Fibroblast of gingiva (primary cell): ENCODE measurements at places on chromosomes 13 and 19.

DNA sequence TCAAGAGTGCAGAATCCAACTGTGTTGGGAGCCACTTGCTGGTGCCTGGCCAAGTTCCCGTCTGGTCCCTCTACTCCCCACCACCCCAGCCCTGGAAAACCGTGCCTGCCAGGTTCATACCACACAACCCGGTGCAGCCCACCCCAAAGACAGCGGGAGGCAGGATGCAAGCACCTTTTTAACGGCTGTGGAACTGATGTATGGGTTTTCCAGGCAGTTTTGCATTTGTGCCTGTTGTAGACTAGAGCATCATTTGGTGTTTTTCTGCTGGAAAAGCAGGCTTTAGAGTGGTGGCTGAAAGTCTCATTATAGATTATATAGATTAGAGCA is 13.5 kb downstream of the TFDP1 start:
- no peak for DNase-seq

- DNase-seq = peak; percentile 7
Observed at GRCh38 chr13:44755872-44756271, 179.7 kb upstream of the TSC22D1 start.

DNA sequence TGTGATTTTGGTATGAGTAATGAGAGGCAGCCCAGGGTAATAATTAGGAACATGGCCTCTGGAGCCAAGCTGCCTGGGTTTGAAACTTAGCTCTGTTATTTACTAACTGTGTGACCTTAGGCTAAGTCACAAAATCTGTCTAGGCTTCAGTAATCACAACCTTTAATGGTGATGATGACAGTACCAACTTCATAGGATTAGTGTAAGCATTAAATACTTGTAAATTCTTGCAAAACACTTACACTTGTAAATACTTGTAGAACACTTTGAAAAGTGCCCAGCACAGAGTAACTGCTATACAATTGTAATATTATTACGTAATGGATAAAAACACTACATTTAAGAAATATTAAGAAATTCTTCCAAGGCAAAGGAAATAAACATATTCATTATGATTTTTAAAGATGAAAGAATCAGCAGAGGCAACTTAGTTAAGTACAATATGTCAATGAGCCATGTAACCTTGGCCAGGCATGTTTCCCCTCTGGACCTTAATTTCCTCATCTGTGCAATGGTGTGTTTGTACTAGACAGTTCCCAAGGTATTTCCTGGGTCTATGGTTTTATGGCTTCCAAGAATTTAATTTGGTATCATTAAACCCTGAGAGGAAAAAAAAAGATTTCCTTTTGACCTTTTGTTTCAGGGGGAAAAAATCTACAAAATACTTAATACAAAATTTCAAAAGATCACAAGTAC is 628.5 kb upstream of the KLHL1 start:
- no peak for DNase-seq

GRCh38 chr13:78709028-78709427 is 50.1 kb upstream of the OBI1 start:
- DNase-seq = no peak

DNA sequence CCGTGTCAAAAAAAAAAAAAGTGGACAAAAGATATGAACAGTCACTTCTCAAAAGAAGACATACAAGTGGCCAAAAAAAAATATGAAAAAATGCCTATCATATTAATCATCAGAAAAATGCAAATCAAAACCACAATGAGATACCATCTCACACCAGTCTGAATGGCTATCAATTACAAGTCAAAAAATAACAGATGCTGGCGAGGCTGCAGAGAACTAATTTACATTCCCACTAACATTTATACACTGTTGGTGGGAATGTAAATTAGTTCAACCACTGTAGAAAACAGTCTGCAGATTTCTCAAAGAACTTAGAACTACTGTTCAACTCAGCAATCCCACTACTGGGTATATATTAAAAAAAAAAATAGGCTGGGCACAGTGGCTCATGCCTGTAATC is 26.5 kb upstream of the FOXO1 start:
- DNase-seq = no peak

- peak; percentile 66 for DNase-seq
Observed at GRCh38 chr19:11125994-11126685, 29.4 kb downstream of the SPC24 start.

DNA sequence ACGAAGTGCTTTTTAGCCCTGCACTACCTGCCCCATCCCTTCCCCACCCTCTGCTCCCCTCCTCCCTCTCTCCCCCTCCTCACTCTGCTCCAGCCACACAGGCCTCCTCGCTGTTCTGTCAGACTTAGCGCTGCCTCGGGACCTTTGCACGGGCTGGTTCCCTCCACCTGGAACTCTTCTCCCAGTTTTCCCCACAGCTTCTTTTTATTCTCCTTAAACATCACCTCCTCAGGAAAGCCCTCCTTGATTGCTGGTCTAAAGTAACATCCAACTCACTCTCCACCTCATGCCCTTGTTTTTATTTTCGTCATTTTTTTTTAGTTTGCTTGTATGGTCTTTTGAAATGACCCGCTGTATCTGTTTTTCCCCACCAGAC is 19.6 kb upstream of the ZNRF4 start:
- DNase-seq = no peak

DNA sequence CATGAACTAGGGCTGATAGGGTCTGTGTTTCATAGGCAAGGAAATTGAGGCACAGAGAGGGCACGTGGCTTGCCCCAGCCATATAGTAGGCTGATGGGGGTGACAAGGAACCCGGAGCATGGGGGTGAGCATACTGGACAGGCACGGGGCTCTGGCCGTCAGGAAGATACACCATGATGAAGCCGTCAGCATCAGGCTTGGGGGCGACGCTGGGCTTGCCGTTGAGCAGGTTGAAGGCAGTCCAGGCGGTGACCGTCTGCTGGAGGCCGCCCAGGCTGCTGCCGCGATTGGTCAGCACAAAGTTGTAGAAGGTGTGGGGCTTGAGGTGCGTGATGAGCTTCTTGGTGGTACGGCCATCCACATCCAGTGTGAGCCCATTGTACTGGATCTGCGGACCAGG is 119.7 kb downstream of the PTPRS start:
- DNase-seq = no peak

DNA sequence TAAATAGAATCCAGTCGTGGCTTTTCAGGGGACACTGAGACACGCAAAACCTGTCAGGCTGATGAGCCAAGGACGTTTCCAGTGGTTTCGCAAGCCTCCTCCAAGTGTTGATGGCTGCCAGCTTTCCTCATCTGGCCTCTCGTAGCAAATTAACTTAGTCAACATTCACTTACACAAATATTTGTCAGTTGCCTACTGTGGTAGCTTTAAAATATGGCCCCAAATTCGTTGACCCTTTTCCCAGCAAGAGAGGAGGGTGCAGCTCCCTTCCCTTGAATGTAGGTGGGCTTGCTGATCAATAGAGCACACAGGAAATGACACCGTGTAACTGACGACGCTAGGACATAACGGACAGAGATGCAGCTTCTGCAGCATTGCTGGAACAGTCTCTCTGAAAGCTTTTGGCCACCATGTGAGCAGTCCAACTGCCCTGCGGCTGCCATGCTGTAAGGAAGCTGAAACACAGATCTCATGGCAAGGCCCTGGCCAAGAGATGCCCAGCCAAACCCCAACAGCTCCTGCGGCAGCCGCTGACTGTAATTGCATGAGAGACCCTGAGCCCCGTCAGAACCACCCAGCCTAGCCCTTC is 5.5 kb upstream of the RANBP3 start:
- DNase-seq = peak; percentile 38

DNA sequence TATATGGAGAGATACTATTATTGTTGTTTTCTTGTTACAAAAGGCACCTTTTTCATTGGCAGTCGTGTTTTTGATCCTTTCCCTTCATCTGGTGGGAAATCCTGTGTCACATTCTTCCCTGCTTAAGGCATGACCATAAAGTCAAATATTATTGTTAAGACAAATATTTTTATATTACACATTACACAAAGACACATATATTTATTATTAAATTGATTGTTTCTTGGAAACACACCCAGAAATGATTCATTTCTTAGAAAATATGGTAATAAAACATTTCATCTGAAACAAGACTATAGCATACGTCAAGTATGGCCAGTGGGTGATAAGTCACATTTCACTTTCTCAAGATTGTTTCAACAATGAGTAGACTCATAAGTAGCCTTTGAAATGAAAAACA is 77.3 kb downstream of the KCTD12 start:
- DNase-seq = peak; percentile 75

- DNase-seq = peak; percentile 15
Observed at GRCh38 chr19:13099073-13099999, 3.3 kb downstream of the LYL1 start.

DNA sequence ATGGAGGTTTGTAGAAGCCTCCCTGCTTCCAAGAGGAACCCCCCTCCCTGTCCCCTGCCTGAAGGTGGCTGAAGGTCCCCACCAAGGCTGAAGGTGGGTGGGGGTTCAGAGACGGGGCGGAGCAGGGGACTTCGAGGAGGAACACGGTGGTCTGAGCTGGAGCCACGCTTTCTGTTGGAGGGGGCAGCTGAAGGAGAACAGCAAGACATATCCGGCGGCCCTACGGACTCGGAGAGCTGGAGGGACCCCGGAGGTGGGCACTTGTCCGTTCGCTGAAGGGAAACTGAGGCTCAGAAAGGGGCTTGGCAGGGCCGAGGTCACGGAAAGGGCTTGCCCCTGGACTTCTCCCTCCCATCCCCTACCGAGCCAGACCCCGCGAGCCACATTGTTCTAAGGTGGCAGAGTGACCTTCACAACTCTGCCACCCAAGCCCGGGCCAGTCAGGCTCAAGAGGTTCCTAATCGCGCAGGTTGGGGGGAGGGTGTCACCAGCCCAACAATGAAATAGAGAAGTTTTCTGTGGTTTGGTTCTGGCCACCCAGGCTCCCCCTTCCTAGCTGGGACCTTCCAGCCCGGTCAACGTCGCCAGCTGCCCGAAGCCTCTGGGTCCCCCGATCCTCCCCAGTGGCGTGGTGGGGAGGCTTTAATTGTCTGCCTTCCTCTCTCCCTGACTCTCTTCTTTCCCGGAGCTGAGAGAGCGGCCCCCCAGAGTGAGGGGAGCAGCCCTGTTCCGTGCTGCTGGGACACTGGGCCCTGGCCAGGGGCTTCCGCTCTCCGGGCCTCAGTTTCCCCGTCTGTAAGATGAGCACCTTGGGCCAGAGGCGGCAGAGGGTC is 15.5 kb upstream of the KCNN1 start:
- no peak for DNase-seq

DNA sequence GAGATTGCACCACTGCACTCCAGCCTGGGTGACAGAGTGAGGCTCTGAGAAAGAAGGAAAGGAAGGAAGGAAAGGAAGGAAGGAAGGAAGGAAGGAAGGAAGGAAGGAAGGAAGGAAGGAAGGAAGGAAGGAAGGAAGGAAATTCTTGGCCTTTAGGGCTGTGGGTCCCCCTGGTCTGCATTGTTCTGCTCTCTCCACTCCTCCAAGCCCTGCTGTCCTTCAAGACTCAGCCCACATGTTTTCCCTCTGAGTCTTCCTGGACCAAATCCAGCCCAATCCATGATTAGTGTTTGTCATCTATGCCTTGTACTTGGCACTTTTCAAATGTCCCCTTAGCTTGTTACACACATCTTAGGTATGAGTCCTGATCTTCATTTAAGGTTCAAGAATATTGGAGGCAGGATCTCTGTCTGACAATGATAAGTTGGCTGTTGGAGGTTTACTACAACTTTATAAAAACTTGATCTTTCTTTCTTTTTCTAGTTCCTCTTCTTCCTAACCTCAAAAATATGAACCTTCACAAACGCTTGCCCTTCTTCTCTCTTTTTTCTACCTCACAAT is 48.8 kb upstream of the INTS6 start:
- DNase-seq = peak; percentile 43

GRCh38 chr19:1277061-1277460 is 1.7 kb downstream of the FAM174C start:
- DNase-seq = no peak

DNA sequence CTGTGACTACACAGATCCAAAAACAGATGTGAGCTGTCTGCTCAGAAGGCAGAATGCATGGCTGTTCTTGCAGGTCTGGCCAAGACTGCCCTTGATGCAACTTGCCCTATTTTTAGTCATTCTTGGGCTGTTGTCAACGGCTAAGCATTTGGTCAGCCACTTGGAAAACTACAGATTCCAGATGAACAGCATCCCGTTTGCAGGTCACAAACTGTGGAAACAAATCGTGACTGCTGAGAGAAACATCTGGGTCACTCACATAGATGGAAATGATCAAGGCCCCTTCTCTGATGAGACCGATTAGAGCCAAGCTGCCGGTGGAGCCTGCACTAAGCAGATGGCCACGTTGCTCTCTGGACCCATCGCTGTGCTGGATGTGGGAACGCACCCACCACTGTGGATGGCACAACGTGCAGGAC is 15.4 kb upstream of the METTL21C start:
- DNase-seq = peak; percentile 88

- DNase-seq = no peak
Observed at GRCh38 chr19:13982773-13983172, 23.3 kb downstream of the RFX1 start.

GRCh38 chr19:3494559-3494958 is 5.9 kb downstream of the DOHH start:
- DNase-seq = no peak

- no peak for DNase-seq
Observed at GRCh38 chr13:102191951-102192502, 209.8 kb downstream of the FGF14 start.

GRCh38 chr19:35408284-35409171 is 37.7 kb downstream of the GPR42 start:
- no peak for DNase-seq

- no peak for DNase-seq
Observed at GRCh38 chr13:99477493-99477892, 23.8 kb upstream of the TM9SF2 start.
